Fibroblast of the conjunctiva (primary cell): ENCODE measurements at places on chromosomes 12 and 14.

- DNase-seq, result no peak
Measured at GRCh38 chr12:58372298-58372697, 430.9 kb downstream of the ATP23 start.

GRCh38 chr14:29348504-29348903, 579.1 kb downstream of the PRKD1 start:
- DNase-seq, result no peak

- no peak for DNase-seq
Measured at GRCh38 chr14:69561893-69562292, 12.8 kb downstream of the CCDC177 start.

DNA sequence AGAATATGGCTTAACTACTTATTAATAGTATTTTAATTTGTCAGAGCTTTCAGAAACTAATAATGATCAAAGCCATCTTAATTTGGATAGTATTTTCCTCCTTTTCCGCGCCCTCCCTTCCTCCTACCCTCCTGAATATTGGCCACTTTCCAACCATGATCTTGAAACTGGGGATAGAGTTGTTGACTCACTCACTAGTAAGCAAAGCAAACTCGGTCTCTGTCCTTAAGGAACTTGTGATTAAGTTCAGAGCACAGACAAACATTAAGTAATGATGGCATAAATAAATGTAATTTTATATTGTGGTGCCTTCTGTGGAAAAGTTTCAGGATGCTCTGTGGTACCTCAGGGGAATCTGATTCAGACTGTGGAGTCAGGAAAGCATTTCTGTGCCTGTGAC, 75.7 kb downstream of the LRRK2 start:
- DNase-seq, result no peak

DNA sequence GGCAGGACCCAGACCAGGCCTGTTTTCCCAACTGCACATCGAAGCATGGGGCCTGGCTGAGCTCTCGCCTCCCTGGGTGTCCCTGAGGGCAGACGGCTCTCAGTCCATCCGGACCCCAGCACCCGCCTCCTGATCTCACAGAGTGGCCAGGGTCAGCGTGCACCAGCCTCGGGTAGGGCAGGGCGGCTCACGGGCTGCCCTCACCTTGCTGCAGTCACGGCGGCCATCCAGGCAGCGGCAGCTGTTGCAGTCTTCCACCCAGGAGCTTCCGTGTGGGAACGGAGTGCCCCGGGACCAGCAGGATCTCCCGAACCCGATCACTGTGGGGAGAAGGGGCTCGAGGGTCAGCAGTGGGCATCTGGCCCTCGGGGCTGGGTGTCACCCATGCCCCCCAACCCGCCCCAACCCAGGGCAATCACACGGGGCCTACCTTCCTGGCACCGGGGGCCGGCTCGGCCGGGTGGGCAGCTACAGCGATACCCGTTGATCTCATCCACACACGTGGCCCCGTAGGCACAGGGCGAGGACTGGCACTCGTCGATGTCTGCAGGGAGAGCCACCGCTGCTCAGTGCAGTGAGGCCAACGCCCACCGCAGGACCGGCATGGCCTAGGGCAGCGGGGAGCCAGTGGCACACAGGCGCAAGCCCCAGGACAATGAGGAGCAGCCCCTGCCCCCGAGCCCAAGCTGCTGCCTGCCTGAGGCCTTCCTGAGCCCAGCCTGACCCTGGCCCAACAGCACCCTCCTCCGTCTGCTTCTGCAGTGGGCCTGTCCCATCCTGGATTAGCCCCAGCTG, 22.2 kb downstream of the JAG2 start:
- DNase-seq, result no peak

DNA sequence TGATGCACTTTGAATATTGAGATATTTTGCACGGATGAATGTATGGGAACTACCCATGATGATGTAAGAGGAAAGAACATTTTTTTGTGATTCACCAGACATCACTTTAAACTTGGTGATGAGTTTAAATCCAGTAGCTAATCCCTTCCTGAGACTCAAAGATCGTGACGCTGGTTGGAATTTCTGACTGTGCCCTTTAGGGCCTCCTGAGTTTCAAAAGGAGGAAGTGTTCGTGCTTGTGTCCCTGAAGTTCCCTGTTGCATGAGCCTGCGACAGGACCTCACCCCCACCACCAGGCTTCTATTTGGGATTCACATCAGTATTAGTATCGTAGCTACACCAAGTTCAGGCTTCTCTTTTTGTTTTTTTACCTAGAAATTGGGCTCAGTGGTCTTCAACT, 18.6 kb upstream of the RIN3 start:
- no peak for DNase-seq

GRCh38 chr14:39025810-39026627, 77.0 kb downstream of the SEC23A start:
- DNase-seq, result no peak

DNA sequence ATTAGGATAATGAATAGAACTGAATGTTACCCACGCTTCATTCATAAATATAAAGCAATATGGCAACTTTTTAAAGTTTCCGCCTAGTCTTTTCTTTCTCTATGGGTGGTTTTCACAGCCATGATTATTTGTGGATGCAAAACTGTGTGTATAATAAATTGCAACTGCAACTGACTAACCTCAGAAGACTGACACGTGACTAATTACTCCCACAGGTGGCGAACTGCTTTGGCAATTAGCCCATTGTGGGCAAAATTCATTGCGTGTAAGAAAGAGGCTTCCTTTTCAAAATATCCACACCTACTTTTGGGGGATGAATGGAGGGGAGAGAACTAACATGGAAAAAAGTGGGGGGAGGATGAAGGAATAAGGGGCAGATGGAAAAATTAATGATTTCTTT, 79.0 kb downstream of the SLC25A21 start:
- no peak for DNase-seq

DNA sequence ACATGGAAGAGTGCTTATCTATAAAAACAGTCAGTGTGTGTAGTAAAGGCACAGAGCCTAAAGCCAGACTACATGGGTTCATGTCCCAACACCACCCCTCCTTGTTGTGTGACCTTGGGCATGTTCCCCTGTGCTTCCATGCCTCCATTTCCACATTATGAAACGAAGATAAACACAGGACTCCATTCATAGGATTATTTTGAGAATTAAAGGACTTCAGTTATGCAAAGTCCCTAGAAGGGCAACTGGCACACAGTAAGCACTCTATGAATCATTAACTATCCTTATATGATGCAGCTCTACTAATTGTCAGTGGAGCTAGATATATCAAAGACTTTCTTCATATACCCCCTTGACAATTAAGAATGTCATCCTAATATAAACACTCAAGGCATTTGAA, 17.8 kb downstream of the IFNG-AS1 start:
- DNase-seq, result no peak

DNA sequence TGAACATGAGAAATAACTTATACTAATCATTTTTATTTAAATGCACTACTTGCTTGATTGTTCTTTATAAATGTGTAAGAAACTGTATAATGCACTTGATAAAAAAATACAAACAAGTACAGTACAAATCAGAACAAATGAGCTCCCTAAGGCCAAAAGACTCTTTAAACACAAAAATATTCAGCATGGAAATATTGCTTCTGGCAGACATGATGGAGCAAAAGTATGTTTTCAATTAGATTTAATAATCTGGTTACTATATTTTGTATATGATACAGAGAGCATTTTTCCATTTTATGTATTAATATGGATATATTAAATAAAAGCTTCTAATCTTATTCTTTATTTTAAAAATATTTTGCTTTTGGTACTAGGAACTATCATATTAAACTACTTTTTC, 800.2 kb upstream of the LRFN5 start:
- DNase-seq, result no peak

DNA sequence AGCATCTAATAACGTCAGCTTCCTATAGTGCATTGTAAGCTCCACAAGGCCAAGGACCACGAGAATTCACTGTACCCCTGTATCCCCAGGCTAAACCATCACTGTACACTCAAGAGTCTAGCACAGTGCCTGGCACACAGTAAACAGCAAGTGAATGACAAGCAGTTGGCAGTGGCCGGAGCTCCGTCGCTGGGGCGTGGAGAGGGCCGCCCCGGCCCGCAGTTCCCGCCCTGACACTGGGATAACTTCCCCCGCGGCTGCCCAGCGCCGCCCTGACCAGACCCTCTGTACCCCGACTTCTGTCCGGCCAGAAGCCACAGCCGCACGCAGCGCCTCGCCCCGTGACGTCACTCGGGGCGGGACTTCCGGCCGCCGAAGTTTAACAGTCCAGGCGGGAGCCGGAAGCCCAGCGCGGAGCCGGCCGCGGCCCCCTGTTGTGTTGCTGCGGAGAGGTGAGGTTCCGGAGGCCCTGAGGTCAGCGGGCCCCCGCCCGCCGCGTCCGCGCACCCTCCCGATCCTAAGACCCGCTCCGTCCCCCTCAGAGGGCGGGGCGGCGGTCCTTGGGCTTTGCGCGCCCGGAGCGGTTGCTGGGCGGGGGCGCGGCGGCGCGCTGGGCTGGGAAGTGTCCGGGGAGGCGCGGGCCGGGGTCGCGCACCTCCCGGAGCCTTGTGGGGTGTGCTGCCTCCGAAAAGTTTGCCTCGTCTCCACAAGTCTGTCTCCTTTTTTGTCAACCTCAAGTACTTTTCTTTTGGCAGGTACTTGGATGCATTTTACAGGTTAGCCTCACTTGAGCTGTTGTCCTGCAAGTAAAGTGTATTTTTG, at the start of gene NEDD1:
TSS of gene NEDD1 (plus strand) at position 409 of the 822 bp plus-strand sequence. CDS start 2,503 bp downstream, outside the sequence.
- DNase-seq, result peak; percentile 38

DNA sequence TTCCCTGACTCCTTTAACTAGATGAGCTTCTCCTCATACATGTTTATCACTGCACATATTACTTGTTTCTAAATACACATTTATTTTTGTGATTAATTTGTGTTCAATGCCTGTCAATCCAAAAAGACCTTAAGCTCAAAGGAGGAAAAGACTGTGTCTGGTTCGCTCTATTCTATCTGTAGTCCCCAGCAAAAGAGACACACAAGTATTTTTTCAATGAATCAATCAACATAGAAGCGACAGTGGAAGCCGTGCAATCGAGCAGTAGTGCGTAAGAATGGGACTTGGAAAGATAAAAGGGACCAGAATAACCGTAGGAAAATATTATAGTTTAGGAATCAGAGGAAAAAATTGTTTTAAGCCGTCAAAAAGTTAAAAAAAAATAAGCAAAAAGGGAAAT, 951 bp downstream of the WDHD1 start:
- DNase-seq, result no peak

GRCh38 chr12:131364903-131365820, 345.7 kb upstream of the SFSWAP start:
- DNase-seq, result no peak

DNA sequence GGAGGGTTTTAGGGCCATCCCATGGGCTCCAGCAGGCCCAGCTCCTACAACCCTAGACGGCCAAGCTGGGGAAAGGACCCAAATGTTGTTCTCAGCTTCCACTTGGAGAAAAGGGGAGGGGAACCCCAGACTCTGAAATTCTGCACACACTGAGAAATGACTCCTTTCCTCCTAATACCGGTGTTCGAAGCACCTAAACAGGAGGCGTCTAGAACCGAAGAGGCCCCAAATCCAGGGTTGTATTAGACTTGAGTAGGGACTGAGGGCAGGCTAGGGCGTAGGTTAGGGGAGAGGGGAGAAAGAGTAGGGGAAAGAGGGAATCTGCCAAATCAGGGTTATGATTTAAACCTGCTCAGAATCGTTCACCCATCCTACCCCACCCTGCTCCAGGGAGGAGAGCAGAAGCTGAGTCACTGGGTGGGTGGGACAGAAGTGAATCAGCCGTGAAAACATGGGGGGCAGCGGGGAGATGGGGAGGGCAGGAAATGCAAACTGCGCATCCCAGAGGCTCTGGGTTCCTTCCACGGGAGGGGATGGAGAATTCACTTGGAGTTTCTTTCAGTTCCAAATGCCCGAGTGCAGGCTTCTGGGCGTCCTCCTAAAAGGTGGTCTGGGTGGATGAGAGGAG, 1.0 kb downstream of the IGFBP6 start:
- DNase-seq, result peak; percentile 68

GRCh38 chr12:123951467-123951866, 21.2 kb downstream of the CCDC92 start:
- DNase-seq, result no peak

DNA sequence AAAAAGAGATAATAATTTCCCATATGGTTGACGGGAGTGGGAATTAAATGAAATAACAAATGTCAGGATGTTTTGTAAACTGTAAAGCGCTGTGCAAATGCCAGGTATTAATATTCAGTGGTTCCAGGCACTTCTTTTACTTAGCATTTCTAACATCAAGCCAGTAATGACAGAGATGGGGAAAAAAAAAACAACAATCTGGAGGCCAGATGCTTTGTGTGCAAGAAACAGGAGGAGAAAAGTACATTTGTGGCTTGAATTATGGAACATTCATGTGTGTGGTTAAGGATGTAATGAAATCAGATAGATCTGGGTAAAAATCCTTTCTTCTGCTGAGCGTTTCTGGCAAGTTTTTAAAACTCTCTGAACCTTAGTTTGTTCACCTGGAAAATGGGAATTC, 509.6 kb downstream of the FUT8 start:
- no peak for DNase-seq
